SW 1271 (cell line): ENCODE measurements at places on chromosomes 4 and X.
A peak's percentile ranks its signal among the peaks of the same experiment; 100 is the strongest.

DNA sequence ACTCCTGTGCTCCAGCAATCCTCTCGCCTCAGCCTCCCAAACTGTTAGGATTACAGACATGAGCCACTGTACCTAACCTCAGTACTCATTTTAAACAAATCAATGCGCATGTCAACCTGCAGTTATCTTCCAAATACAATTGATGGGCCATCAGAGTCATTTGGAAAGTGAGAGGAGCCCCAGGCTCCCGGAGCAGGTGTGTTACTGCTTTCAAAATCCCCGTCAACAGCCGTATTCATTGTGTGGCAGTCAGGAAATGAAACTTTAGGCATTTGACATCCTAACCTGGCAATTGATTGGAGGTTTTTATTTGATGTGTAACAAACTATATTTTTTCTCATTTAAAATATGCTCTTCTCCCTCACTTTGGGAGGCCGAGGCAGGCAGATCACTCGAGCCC is 623.6 kb upstream of the TENM3 start:
- no peak for DNase-seq

DNA sequence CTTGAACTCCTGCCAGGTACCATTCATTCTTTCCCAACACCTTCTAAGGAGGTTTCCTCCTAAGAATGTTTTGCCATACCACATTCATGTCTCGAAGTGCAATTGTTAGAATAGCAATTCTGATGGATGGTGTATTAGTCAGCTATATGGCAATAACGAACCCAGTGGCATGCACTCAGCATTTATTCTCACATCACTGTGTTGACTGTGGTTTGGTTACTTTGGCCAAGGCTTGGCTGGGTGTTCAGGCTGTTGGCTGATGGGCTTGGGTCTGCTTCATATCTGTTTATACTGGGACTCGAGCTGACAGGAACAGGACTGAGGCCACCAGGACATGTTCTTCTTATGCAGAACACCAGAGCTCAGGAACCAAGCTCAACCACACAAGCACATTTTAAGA is 31.7 kb downstream of the PSAPL1 start:
- no peak for DNase-seq

- DNase-seq: no peak
Observed at GRCh38 chr4:163269869-163270268, 62.5 kb downstream of the NPY1R start.

GRCh38 chr4:127578491-127578890 is 54.3 kb upstream of the INTU start:
- no peak for DNase-seq

DNA sequence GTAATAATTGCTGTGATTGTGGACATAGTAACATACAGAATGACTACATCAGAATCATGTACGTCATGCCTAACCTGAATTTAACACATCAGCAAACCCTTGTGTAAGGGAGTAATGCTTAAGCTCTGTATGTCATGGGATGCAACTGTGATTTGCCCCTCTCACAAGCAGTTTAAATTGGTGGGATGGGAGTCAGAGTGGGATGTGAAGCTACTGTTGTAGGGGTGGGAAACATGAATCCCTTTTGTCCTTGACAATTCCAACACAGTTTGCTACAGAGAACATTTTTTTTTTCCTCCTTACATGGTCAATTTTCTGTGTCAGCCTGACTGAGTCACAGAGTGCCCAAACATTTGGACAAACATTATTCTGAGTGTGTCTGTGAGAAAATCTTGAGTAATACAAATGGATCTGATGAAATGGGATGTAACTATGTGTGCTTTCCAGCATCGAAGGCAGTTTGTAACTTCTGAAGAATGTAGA is 392.8 kb downstream of the GPM6A start:
- peak; percentile 16 for DNase-seq

DNA sequence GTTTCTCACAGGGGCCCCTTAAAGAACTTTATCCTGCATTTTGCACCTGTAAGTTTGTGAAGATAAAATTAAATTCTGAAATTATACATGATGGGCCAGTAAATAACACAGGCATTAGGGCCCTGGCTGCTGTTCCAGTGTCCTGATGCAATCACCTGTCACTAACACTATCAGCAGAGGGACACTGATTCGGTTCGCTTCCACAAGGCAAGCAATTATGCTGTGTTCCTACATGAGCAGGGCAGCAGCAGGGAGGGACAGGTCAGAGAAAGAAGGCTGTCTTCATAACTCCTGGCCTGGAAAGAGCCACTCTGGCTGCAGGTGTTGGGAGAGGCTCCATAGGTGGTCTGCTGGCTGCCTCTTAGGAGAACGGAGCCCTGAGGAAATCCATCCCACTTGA is 487.3 kb downstream of the MID1IP1 start:
- no peak for DNase-seq

- DNase-seq: no peak
Observed at GRCh38 chr4:168744021-168744420, 247.2 kb downstream of the PALLD start.

- peak; percentile 51 for DNase-seq
Observed at GRCh38 chr4:23728393-23728792, 161.5 kb downstream of the PPARGC1A start.

DNA sequence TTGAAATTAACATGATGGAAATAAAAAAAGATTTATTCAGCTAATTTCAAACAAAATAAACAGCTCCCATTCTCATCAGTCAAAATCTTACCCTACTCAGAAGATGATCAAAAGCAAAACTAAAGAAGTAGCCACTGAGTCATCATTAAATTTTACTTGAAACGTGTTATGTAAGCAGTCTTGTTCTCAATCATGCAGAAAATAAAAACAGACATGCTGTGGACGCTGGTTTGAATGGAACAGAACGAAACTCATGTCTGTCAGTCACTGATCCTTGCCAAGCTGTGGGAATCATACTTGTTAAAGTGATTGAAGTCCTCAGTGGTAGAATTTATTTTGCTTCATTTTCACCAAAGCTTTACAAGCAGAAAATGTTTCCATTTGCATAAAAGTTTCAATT is 77.2 kb upstream of the TLR3 start:
- DNase-seq: no peak

GRCh38 chr4:100574607-100575006 is 56.8 kb upstream of the EMCN start:
- DNase-seq: no peak

DNA sequence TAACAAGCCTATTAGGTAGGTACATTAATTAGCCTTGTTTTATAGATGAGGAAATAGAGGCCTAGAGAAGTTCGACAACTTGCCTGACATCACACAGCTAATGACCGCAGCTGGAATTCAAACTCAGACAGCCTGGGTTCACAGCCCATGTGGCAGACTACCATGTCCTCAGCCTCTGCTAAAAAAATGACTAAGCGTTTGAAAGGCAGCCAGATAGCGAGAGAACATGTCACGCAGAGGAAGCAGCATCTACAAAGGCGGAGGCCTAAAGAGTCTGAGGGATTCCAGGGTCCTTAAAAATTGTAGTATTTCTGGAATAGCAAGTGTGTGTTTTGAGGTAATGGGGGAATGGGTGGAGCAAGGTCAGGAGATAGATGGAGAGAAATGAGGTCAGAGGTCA is 33.2 kb upstream of the BMP15 start:
- no peak for DNase-seq

GRCh38 chr4:114606245-114606644 is 7.6 kb downstream of the UGT8 start:
- no peak for DNase-seq

GRCh38 chrX:67543818-67544217 is at the start of gene AR:
TSS of gene AR (plus strand) at chrX:67544021. CDS start at chrX:67545147, 1,126 bp downstream.
- DNase-seq: no peak

DNA sequence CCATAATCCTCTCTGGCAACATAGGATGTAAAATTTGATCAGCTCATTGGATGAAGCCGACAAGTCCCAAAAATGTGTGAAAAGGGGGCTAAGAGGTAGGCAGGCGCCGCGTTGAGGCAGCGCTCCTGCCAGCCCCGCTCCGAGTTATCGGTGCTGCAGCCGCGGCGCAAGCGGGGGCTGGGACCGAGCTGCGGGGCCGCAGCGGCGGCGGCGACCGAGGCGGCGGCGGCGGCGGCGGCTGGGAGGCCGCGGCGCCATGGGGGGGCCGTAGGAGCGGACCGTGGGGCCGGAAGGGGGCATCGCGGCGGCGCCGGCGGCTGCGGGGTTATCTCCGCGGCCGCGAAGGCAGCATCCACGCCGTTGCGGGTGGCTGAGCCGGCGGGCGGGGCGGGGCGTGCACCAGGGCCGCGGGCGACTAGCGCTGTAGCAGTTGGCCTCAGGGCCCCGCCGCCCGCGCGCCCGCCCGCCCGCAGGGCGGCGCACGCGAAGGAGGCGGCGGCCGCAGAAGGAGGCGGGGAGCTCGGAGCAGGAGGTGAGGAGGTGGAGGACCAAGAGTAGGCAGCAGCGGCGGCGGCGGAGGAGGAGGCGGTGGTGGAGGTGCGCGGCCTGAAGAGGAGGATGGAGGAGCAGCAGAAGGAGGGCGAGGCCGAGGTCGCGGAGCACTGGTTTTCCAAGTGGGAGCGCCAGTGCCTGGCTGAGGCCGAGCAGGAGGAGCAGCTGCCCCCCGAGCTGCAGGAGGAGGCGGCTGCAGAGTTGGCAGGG is 126.0 kb upstream of the CXorf66 start:
- no peak for DNase-seq

GRCh38 chr4:78397292-78397630 is 154.3 kb upstream of the ANXA3 start:
- DNase-seq: no peak

- no peak for DNase-seq
Observed at GRCh38 chr4:151153585-151153984, 54.2 kb downstream of the RPS3A start.

- DNase-seq: no peak
Observed at GRCh38 chrX:41563876-41564275, 116.7 kb downstream of the NYX start.

- DNase-seq: no peak
Observed at GRCh38 chr4:4402966-4403365, 16.1 kb downstream of the NSG1 start.

GRCh38 chr4:155943605-155944291 is 9.9 kb downstream of the CTSO start:
- no peak for DNase-seq

DNA sequence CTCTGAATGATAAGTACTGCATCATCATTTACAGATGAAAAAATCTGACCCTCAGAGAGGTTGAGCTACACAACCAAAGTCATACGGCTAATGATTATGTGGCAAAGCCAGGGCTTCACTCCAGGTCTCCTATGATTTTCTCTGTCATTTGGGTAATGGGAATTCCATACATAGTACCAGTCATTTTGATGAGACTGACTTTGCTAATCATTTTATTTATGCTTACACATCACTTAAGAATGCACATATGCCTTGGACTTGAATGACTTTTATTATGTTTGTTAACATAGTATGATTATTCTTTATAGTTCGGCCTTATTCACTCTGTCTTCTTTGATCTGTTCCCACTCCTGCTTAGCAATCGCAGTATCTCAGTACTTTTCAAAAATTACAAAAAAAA is 255.1 kb upstream of the GPRIN3 start:
- DNase-seq: no peak

DNA sequence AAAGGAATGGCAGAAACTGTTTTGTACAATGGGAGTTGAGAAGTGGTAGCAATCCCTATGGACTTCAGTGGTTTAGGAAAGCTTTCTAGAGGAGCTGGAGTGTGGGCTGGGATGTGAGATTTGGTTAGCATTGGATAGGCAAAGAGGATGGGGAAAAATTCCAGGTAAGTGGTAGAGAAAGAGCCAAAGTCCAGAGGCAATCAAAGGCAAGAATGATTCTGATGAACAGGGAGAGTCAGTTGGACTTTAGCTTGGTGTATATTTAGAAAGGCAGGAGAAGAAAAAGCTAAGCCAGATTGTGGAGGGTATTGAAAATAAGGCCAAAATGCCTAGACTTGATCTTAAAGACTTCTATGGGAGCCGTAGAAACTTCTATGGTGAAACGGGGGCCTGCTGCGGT is 3.7 kb upstream of the VSIG4 start:
- DNase-seq: no peak

DNA sequence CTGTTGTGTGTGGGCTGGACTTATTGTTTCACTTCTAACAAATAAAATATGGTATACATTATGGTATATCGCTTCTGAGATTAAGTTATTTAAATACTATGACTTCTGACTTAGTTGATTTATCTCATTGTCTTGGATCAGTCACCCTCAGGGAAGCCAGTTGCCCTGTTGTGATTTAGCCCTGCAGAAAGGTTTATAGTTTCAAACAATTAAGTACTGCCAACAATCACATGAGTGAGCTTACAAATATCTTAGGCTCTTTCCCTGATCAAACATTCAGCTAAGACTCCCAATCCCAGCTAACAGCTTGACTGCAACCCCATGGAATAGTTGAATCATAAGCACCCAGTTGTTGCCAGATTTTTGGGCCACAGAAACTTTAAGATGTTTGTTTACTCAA is 85.4 kb downstream of the MAGEC1 start:
- DNase-seq: no peak

DNA sequence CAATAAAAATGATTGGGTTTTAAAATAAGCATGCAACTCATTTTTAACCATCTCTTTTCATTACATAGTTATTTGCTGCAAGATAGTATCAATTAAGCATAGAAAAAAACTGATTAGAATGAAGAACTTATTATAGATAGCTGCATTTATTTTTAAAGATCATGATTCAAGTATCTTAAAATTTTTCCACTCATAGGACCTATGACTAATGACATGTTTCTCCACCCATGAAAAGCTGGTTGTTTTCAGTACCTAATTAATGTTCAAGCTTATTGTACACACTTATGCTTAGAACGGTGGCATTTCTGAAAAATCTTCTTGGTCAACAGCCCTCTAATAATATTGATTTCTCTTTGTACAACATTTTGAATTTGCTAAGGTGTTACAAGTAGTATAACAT is 193.5 kb upstream of the PITX2 start:
- no peak for DNase-seq

DNA sequence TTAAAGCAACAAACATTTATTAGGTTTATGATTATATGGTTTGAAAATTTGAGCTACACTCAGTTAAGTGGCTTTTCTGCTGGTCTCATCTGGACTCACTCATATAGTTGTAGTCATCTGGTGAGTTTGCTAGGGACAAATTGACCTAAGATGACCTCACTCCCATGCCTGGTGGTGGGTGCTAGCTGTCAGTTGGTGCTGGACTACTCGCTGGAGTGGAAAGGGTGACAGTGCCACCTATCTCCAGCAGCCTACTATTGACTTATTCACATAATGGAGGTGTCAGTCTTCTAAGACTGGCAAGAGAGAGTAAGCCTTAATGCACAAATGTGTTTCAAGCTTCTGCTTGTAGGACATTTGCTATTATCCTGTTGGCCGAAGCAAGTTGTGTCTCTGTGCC is 88.2 kb downstream of the TASL start:
- no peak for DNase-seq

DNA sequence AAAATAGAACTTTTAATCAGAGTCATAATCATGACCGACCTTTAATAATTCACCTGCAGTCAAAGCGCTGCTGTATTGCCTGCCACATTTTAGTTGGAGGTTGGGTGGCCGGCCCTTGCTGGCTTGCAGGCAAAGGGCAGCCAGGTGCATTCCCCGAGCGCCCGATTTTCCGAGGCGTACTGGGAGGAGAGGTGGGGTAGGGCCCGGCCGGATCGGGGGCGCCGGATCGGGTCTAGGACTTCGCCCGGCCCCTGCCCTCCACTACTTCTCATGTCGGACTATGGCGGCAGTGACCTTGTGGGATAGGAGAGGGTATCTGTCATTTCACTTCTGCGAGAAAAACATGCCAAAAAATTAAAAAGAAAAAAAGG is 2.5 kb upstream of the RS1 start:
- DNase-seq: no peak

- no peak for DNase-seq
Observed at GRCh38 chrX:128992107-128992971, 531.0 kb downstream of the SMARCA1 start.

- no peak for DNase-seq
Observed at GRCh38 chrX:30822068-30822681, 66.9 kb downstream of the TAB3 start.
